Activated T-helper 2 cell treated with anti-CD3 and anti-CD28 coated beads, Interferon-gamma antibody, Interleukin-2, Interleukin-4, amounts not matched to agents 10 μg/mL and 5 μg/mL and 100 μg/mL, durations not matched to agents 14 hours and 24 hours and 36 hours (primary cell): ENCODE measurements at places on chromosomes 3 and 15. TPM values are rescaled to one million over a fixed set of nuclear protein-coding genes. Genes with fewer than 3 reads are reported as not detected.

The MELTF gene
- total RNA-seq = 7.2 and 7.6 TPM in 2 replicates

DNA sequence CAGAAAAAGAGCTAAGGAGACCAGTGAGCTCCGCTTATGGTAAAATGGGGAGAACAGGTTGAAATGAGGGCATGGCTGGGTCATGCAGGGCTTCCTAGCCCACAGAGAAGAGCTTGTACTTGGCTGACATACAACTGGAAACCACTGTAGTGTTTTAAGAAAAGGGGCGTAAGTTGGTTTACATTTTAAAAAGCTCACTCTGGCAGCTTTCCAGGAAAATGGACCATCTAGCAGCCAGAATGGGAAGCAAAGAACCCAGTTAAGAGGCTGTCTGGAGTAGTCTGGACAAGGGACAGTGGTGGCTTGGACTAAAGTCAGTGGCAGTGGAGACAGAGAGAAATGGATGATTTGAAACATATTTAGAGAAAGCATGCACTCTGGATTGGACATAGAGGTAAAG, 1.9 kb downstream of the MORC1 start:
- H3K27ac ChIP-seq = no peak overlapping the region
- no peak for DNase-seq
- peaks cover 2% of the 10 kb centered on the region for H3K27me3 ChIP-seq
- no peaks in the 10 kb centered on the region for H3K4me1 ChIP-seq
- no peaks in the 10 kb centered on the region for H3K36me3 ChIP-seq

GRCh38 chr3:130662501-130662996, 84.1 kb downstream of the PIK3R4 start:
- H3K27me3 ChIP-seq = no peaks in the 10 kb centered on the region
- DNase-seq = no peak

GRCh38 chr3:116994351-116994879, 284.8 kb downstream of the TUSC7 start:
- H3K27me3 ChIP-seq = no peaks in the 10 kb centered on the region
- H3K36me3 ChIP-seq = no peaks in the 10 kb centered on the region
- no peak overlapping the region for H3K4me3 ChIP-seq
- H3K4me1 ChIP-seq = no peaks in the 10 kb centered on the region
- no peak for DNase-seq
